ENCODE measurements at places on chromosomes 5 and 9.

DNA sequence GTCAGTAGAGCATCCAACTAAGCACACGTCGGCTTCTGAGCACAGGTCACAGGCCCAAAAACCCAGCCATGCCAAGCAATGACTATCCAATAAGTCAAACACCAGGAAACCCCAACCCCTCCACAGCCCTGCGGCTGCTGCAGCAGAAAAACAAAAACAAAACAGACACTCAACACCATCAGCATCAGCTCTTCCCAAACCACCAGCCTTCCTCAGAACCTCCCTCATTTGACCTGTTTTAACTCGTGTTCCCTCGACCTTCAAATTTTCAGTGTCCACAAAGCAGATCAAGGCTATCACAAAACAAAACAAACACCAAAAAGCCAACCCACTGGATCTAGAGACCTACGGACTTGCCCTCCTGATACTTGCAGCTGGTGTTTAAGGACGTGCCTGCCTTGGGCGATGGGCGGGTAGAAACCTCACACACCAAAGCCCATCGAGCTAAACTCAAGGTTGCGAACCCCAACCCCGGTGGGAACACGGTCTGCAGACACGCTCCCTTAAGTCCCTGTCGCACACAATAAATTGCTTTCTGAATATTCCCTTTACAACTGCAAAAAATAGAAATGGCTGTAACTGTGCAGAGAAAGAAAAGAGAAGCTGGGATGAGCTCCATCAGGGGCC, 247.1 kb upstream of the ANKRD55 start:
- no peak for DNase-seq

DNA sequence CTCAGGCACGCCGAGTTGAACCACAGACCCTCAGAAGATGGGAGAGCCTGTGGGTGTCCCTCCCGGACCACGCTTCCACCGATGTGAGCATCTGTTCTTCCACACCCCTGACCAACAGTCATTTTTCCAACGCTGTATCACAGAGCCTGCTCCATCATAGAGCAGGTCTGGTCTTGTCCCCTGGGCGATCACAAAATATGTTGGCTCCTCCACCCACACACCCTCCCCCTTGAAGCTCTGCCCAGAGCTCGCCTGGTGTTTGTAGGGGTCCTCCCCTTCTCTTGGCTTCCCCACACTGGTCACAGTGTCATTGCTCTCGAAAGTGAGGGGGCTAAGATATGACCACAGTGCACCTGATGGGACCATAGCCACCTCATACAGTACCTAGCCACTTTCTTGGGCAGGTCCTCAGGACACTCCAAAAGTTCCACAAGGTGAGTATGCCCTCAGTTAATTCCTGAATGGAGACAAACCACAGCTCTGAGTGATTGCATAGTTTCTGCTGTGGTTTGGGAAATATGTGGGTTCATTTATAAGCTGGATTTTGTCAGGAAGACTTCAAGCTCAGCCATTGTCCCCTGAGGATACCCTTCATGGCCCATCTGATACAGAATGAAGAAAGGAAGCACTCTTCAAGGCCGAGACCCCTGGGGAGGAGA, 3.5 kb upstream of the ZNF618 start:
- DNase-seq: no peak

DNA sequence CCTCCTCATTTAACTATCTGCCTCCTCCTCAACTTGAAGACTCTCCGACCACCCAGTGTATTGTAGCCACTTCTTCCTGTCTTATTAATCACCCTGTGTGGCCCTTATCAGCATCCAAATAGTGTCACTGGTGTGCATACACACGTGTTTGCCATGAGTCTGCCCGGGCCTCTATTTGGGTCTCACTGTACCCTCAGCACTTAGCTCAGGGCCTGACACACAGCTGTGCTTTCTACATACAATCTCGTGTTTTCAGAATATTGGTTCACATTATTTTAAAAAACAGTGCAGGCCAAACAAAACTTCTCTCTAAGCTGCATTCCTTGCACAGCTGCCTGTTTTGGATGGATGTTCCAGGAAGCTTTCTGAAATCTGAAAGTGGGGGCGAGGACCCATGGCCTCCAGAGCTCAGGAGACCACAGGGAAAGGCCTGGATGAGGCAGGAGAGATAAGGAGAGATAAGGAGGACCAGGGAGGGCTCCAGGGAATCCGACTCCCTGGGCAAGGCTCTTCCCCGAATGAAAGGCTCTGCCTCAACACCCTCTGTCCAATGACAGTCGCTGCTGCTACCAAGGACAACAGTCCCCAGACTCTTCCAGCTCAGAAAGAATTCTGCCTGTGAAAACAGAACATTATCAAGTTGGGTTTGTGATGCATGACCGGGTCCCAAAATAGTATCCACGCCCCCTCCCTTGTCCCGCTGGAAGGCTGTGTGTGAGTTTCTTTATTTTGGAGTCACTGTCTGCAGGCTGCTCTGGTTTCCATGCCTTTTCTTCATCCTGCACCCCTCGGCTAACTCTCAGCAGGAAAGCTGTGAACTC, 255.6 kb downstream of the NSG2 start:
- DNase-seq: no peak

GRCh38 chr5:127867022-127867783, 164.0 kb downstream of the CCDC192 start:
- no peak for DNase-seq

- no peak for DNase-seq
Measured at GRCh38 chr5:72108202-72109061, 1.2 kb downstream of the MAP1B start.

- no peak for DNase-seq
Measured at GRCh38 chr9:110316261-110317075, 21.2 kb downstream of the TXNDC8 start.

- DNase-seq: no peak
Measured at GRCh38 chr5:76358-77169, 15.4 kb upstream of the PLEKHG4B start.

- DNase-seq: no peak
Measured at GRCh38 chr5:180790020-180790419, 12.6 kb downstream of the MGAT1 start.

- no peak for DNase-seq
Measured at GRCh38 chr5:30768056-30768690, 425.3 kb upstream of the CDH6 start.

DNA sequence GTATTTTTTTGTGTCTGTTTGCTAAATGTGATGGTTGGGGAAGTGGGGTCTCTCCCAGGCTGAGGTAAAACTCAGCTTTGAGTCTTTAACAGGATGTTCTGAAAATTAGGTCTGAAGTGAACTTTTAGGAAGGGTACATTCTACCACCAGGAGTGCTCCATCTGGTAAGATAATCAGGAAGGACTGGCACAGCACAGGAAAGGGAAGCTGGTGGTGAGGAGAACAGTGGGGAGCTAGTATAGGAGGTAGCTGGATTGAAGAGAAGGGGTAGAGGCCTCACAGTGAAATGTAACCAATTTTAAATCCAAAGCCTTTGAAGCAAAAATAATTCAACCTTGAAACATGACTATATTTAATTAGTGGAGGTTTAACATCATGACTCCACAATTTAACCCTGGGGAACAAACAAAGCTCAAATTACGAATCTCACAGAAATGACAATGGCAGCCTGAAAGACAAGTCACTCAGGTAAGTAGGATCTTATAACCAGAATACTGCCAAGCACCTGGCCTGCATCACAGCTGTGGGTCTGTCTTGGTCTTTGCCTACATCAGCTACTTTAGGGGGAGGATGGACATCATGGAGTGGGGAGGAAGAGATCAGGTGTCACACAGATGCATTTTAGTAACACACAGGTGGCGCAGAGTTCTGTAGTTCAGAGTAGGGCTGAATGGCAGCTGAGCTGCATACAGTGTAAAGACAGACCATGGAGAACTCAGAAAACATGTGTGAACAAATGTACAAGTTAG, 445.3 kb downstream of the DMRT2 start:
- DNase-seq: no peak

Measured in GOT3 (cell line).